ENCODE measurements at places on chromosomes 16 and 17.

- DNase-seq = no peak
These were observed 1.6 kb downstream of the BAHCC1 start for GRCh38 chr17:81396722-81397313.

GRCh38 chr17:78263736-78264340 is 32.4 kb downstream of the TMEM235 start:
- DNase-seq = no peak

DNA sequence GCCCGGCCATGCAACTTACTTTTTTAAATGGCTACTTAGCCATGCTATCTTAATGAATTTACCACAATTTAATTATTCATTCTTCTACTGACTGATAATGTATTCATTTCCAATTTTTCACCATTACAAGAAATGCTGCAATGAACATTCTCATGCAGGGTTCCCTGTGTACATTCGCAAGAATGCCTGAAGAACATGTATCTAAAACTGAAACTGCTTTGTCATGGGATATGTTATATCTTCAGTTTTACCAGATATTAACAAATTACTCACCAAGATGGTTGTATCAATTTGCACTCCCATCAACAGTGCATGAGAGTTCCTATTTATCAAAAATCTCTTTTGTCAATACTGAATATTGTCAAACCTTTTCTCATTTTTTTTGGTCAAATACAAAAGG is 100.8 kb downstream of the SLC39A11 start:
- no peak for DNase-seq

DNA sequence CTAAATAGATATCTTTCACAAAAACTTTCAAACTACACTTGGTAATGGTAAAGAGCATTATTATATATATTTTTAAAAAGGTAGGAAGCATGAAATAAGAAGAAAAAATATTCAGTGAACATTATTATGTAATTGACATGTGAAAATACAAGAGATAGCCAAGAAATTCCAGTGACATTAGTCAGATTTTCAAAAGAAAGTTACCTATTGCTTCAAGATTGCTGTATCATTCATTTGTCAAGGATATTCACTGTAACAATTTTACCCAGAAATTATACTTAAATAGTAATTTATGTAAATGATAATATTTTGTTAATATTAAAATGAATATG is 350.2 kb downstream of the KIF2B start:
- DNase-seq = no peak

GRCh38 chr16:77064037-77064436 is 127.0 kb upstream of the MON1B start:
- DNase-seq = no peak

DNA sequence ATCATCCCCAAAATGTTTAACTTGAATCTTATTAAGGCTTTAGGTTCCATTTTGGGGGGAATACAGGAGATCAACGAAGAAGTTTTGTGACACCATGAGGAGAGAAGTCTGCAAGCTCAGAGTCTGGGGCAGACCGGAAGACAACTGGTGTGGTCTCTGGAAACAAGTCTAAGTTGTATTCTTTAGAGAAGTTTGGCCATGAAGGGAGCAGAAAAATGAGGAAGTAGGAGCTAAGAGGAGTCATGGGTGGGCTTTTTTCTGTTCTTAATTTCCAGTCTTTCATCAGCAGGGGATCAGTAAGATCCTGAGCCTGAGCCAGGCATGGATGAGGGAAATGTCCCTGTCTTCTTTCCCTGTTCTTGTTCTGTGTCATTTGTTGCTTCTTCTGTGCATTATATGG is 35.8 kb upstream of the NF1 start:
- no peak for DNase-seq

- DNase-seq = no peak
These were observed 35.2 kb downstream of the GJC1 start for GRCh38 chr17:44794851-44795413.

- no peak for DNase-seq
These were observed 2.1 kb downstream of the MPO start for GRCh38 chr17:58278661-58279015.

- DNase-seq = no peak
These were observed 14.4 kb downstream of the ASPSCR1 start for GRCh38 chr17:81991684-81992305.

- DNase-seq = no peak
These were observed 14.5 kb upstream of the KRTAP9-2 start for GRCh38 chr17:41211845-41212466.

GRCh38 chr17:66611397-66611796 is 223.5 kb upstream of the CACNG5 start:
- DNase-seq = no peak

DNA sequence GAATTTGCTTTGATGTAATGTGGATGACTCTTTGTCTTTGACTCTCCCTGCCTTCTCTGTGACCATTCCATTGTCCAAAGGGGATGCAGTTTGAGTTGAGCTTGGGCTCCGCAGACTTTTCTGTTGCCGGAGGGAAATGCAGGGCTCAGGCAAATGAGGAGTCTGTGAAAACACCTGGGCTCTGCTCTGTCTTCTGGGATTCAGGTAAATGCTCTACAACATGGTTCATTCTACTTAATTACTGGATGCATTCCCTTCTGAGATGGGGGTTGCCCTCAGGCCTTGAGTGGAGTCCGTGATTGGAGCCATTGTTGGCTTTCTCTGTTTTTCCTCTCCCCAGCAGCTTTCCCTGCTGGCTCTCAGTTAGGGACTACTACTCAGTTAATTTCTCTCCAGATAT is 26.4 kb upstream of the SPNS2 start:
- DNase-seq = no peak

GRCh38 chr17:81245024-81245664 is 6.0 kb downstream of the NDUFAF8 start:
- no peak for DNase-seq

GRCh38 chr17:35560703-35561102 is at the start of gene SLFN14:
SLFN14 (minus strand) TSS chr17:35560819; CDS start chr17:35558062, 2,757 bp downstream.
- no peak for DNase-seq

GRCh38 chr16:68850481-68850880 is 7.2 kb downstream of the TANGO6 start:
- DNase-seq = no peak

DNA sequence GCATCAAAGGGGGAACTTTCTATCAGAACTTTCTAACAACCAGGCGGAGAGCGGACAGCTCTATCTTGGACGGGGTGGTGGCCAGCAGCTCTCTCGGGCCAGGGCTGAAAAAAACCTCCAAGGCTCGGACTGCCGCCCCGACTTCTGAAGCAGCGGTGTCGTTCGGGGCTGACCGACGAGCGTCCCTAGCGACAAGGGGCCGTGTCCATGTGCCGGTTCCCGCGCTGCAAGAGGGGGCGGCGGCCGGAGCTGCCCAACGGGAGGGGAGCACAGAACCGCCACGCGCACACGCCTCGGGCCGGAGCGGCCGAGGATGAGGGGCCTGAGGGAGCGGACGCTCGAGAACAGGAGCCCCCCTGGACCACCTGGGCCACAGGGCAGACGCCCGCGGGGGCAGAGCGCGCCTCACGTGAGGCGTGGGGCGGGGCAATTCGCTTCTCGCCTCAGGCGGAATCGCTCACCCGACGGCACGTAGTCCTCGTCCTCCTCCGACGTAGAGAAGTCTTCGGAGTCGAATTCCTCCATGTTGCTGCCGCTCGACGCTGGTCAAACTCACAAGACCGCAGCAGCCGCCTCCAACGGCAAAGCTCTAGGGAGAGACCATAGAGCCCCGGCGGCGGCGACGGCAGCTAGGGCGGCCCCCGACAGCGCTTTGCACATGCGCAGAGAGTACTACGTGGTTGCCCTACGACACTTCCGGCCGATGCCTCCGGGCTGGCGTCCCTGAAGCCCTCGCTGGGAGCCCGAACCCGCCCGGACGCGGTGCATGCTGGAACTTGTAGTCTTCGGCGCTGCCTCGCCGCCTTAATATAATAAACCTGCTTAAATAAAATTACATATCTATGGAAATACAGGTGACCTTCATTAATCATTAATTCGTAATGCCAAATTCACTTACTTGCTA is at the start of gene CFDP1:
TSS of gene CFDP1 (minus strand) at position 676 of the 904 bp plus-strand sequence. CDS start at position 525, 151 bp downstream.
- DNase-seq = peak; percentile 92

GRCh38 chr17:41504246-41504977 is 1.0 kb downstream of the KRT13 start:
- DNase-seq = no peak

GRCh38 chr17:34133350-34133749 is 121.7 kb upstream of the CCL2 start:
- no peak for DNase-seq

DNA sequence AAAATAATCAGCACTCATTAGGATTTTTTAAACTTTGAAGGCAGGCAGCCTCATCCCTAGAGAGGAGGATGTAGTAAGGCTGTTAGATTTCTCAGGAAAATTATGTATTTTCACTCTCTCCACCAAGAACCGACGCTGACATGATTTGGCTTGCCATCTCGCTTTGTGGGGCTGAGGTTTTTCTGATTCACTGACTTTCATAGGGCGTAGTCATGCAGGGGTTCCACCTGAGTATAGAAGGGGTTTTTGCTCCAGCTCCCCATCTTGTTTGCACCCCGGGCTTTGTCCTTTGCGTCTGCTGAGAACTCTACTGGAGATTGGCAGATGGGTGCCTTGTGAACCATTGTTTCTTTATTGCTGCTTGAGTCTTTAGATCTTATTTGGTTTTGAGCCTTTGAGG is 20.2 kb downstream of the TOM1L1 start:
- no peak for DNase-seq

GRCh38 chr17:70120425-70120824 is 45.4 kb downstream of the KCNJ16 start:
- no peak for DNase-seq

- DNase-seq = no peak
These were observed 201.4 kb upstream of the CIBAR2 start for GRCh38 chr16:85313526-85314301.

- no peak for DNase-seq
These were observed 27.3 kb downstream of the MIS12 start for GRCh38 chr17:5513628-5514027.

DNA sequence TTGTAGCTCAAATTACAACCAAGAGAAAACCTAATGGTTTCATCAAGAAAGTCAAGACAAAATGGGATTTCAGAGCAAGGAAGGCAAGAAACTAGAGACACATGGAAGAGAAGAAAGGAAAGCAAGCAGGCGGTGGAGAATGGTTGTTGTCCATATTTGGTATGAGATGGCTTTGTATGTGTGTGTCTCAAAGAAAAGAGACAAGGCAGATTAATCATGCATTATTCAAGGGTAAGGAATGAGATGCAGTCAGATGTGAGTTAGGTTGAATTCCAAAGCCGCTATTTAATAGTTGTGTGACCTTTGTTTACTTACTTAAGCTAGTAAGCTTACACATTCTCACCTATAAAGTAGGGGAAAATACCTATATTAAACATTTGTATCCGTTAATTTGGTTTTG is 1029.6 kb downstream of the CDH11 start:
- no peak for DNase-seq

- DNase-seq = no peak
These were observed 10.6 kb downstream of the FBXO39 start for GRCh38 chr17:6786618-6787017.

DNA sequence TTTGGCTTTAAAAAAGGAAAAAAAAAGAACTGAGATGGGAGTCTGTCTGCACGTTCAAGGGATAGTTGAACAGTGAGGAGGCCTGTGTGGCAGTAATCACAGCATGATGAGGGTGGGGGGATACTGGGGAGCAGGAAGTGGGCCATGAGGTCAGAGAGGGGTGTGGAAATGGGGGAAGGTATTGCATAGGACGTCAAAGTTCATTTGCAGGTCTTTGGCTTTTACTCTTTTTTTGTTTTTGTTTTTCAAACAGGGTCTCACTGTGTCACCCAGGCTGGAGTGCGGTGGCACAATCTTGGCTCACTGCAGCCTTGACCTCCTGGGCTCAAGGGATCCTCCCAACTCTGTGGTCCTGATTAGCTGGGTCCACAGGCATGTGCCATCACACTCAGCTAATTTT is 19.0 kb downstream of the WWP2 start:
- DNase-seq = no peak

GRCh38 chr17:32461853-32462617 is 17.7 kb downstream of the PSMD11 start:
- DNase-seq = peak; percentile 52

DNA sequence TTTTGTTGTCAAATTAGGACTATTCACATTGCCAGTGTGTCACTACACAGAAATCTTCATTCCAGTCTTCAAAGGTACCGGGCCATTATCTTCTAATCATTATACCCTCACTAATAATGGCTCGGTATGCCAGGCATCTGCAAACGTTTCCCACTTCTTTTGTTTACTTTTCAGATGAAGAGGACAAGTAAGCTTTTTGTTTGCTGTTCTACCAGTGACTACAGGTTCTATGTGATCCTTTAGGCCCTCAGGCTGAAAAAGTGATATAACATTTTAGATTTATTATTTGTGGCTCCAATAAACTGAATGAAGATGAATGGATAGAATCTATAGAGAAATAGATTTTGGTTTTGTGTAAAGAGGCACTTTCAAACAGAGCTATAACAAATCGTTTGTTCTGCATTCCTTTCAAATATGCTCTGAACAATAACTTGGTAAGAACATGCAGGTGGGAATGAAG is 403 bp upstream of the KRTAP3-1 start:
- no peak for DNase-seq

- no peak for DNase-seq
These were observed 87.7 kb downstream of the MYH10 start for GRCh38 chr17:8542599-8543502.

GRCh38 chr16:73149334-73149733 is 101.4 kb upstream of the ZFHX3 start:
- no peak for DNase-seq

DNA sequence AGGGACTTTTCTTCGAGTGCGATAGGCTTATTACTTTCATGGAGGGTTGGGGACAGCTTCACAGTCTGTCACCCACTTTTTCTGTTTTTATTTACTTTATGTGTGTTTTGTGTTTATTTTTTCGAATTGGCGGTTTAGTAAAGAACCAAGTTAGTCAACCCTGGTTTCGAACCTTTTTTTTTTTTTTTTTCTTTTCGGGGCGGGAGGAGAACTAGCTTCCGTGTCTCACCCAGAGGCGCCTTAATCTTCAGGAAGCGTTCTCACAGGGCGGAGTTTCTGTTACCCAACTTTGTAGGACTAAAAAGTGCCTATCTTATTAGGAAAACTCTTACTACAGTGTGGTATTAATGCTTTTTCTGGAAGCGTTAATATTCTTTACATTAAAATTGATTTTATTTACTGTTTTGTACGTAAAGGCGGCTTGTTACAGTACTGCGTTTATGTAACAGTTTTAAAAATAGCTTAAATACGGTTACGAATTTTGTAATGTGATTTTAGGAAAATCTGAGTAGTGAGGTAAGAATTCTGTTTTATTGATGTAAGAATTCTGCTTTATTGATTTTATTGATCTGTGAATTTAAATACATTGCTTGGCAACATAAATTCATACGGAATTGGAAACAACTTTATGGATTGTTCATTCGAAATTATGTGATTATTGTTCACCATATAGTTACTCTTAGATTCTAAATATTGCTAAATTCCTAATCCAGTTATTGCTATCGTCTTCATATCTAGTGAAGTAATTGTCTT is 885 bp downstream of the ZNF207 start:
- DNase-seq = no peak

- DNase-seq = no peak
These were observed 28.5 kb upstream of the MAF start for GRCh38 chr16:79628988-79629387.

DNA sequence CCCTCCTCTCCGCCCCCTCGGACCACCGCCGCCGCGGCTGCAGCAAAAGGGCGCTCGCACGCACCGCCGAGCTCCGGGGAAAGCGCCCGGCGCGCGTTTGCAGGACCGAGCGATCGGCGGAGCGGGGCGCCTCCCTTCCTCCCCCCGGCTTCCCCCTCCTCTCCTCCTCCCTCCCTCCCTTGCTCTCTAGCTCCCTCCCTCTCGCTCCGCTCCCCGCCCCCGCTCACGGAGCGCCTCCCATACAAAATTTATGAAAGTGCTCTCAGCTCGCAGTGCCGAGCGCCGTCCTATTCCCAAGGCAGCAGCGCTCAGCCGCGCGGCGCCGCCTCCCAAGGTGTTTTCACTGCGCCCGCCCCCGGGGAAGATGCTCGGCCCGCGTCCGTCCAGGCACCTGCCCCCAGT is at the start of gene RTN4RL1:
TSS of gene RTN4RL1 (minus strand) at position 115 of the 402 bp plus-strand sequence. CDS start 469 bp downstream, outside the sequence.
- peak; percentile 61 for DNase-seq

Measured in stimulated activated CD4-positive, alpha-beta T cell treated with anti-CD3 and anti-CD28 coated beads, Interleukin-1b, Interleukin-23, amount 100 ng/mL, for 4 hours (primary cell).